IMR-90 (cell line): ENCODE measurements at places on chromosomes 4 and X. TPM values are rescaled to one million over a fixed set of nuclear protein-coding genes. Genes with fewer than 3 reads are reported as not detected.

- no peaks in the 10 kb centered on the region for H3K4me1 ChIP-seq
- H3K36me3 ChIP-seq, result no peaks in the 10 kb centered on the region
- no peaks in the 10 kb centered on the region for H3K27me3 ChIP-seq
- no peak overlapping the region for H3K27ac ChIP-seq
These were observed 624.9 kb upstream of the HS3ST1 start for GRCh38 chr4:12053556-12053955.

FAM47C gene
- polyA plus RNA-seq, result not detected in 2 replicates

AKAP14 gene
- polyA plus RNA-seq, result not detected in 2 replicates

DNA sequence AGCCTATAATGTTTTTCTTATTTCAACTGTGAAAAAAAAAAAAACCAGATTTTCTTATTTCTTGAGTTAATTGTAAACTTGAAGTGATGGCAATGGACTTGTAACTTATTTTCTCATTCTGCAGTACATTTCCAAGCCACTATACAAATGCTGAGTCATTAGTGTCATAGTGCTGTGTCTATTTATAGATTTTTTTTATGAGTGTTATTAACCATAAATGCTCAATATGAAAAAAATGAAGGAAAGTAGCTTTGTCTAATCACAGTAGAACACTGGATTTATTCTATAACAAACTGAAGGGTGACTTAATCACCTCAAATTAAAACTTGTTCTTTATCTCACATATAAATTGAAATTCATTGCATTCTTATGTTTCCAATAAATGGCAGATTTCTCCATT is 718.6 kb downstream of the CCSER1 start:
- no peak for DNase-seq
- H3K4me3 ChIP-seq, result no peak overlapping the region
- H3K27me3 ChIP-seq, result no peaks in the 10 kb centered on the region
- no peaks in the 10 kb centered on the region for H3K4me1 ChIP-seq
- no peaks in the 10 kb centered on the region for H3K36me3 ChIP-seq

GRCh38 chr4:176789955-176790354 is 2.8 kb downstream of the VEGFC start:
- peak; percentile 81 for DNase-seq
- H3K27ac ChIP-seq, result no peak overlapping the region
- no peaks in the 10 kb centered on the region for H3K27me3 ChIP-seq

DNA sequence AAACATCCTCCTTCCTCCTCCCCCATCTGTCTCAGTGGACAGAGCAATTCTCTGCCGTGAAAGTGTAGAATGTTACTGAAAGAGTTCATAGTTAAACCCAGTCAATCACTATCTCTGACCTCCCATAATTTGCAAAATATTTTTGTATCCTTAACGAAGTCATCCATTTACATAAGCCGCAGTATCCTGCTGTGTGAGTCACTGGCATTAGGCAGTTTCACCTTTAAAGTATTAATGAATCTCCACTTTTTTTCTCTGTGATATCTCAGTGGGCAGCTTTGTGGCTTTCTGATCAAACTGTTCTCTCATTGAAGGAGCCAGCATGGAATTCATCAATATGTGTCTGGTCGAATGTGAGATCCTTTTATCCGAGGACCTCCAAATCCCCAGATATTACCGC is 678.6 kb upstream of the TENM3 start:
- H3K27me3 ChIP-seq, result no peaks in the 10 kb centered on the region
- DNase-seq, result peak; percentile 1
- H3K36me3 ChIP-seq, result no peaks in the 10 kb centered on the region
- H3K4me1 ChIP-seq, result peaks cover 2% of the 10 kb centered on the region; the same call in 1 of the 2 replicates

S100G gene
- not detected in 2 replicates for polyA plus RNA-seq

- no peak overlapping the region for H3K27ac ChIP-seq
- H3K4me3 ChIP-seq, result no peak overlapping the region
- peaks cover 2% of the 10 kb centered on the region; the same call in 1 of the 2 replicates for H3K27me3 ChIP-seq
These were observed 10.9 kb upstream of the FGF16 start for GRCh38 chrX:77436271-77436670.

GRCh38 chr4:24212642-24213041 is 322.8 kb upstream of the PPARGC1A start:
- H3K36me3 ChIP-seq, result no peaks in the 10 kb centered on the region
- H3K27me3 ChIP-seq, result no peaks in the 10 kb centered on the region
- H3K27ac ChIP-seq, result no peak overlapping the region
- no peak for DNase-seq
- H3K4me3 ChIP-seq, result no peak overlapping the region

SLC7A11 gene
- polyA plus RNA-seq, result 5.6 and 8.3 TPM in 2 replicates

DNA sequence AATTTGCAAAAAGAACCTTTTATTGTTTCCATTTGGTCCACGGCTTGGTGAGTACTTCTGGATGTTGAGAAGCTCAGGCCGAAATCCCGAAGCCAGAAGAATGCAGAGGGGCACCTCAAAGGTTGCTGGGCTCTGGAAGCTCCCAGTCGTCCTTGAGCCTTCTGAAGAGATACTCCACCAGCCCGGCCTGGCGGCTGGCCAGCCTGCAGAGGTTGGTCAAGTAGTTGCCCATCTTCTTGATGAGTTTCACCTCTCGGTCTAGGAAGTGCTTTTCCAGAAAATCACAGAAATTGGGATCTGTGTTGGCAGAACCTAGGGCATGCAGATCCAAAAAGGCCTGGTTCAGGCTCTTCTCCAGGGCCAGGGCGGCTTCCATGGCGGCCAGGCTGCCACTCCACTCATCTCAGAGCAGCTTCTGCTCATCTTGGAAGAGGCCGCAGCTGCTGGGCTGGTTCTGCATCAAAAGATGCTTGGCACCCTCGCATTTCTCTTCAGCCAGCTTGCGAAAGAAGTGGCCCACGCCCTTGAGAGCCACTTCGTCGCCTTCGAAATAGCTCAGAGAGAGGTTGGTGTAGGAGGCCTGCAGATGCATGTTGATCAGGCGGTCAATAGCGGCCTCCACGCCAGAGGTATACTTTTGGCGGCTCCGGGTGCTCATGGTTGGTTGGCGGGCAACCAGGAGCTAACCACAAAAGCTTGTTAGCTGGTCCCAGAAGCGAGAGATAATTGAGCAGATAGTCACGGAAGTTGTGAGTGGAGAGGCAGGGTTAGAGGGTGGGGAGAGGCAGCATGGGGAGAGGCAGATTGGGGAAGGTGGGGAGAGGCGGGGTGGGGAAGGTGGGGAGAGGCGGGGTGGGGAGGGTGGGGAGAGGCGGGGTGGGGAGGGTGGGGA is 76.5 kb upstream of the TSPAN7 start:
- H3K27me3 ChIP-seq, result no peaks in the 10 kb centered on the region
- no peaks in the 10 kb centered on the region for H3K36me3 ChIP-seq
- H3K4me3 ChIP-seq, result no peak overlapping the region
- H3K4me1 ChIP-seq, result no peaks in the 10 kb centered on the region
- H3K27ac ChIP-seq, result no peak overlapping the region

HDAC8 gene
- polyA plus RNA-seq, result 12.9 and 16.1 TPM in 2 replicates

- H3K27me3 ChIP-seq, result no peaks in the 10 kb centered on the region
- H3K4me3 ChIP-seq, result no peak overlapping the region
- no peaks in the 10 kb centered on the region for H3K4me1 ChIP-seq
- H3K36me3 ChIP-seq, result no peaks in the 10 kb centered on the region
- peak; percentile 23 for DNase-seq
These were observed 133.1 kb downstream of the ARAP2 start for GRCh38 chr4:36111172-36111571.

DNA sequence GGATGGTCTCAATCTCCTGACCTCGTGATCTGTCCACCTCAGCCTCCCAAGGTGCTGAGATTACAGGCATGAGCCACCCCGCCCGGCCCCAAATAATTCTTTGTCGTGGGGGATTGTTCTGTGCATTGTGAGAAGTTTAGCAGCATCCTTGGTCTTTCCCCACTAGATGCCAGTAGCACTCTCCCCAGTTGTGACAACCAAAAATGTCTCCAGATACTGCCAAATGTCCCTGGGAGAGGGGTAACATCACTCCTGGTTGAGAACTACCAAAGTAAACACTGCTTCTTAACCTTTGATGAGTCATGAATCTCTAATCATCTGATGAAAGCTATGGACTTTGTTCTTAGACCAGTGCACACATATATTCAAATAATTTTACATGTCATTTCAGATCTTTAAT is 90.7 kb upstream of the BRS3 start:
- no peaks in the 10 kb centered on the region; the same call in 1 of the 2 replicates for H3K27me3 ChIP-seq
- H3K36me3 ChIP-seq, result no peaks in the 10 kb centered on the region
- no peaks in the 10 kb centered on the region for H3K4me1 ChIP-seq

- DNase-seq, result no peak
- no peaks in the 10 kb centered on the region for H3K4me1 ChIP-seq
- H3K36me3 ChIP-seq, result no peaks in the 10 kb centered on the region
- H3K27me3 ChIP-seq, result no peaks in the 10 kb centered on the region
- H3K4me3 ChIP-seq, result no peak overlapping the region
- H3K27ac ChIP-seq, result no peak overlapping the region
These were observed 264.4 kb downstream of the THOC2 start for GRCh38 chrX:123468481-123468880.

GRCh38 chr4:10395971-10396580 is 61.1 kb downstream of the ZNF518B start:
- DNase-seq, result no peak
- no peak overlapping the region for H3K4me3 ChIP-seq
- no peaks in the 10 kb centered on the region for H3K27me3 ChIP-seq
- no peaks in the 10 kb centered on the region for H3K4me1 ChIP-seq
- H3K36me3 ChIP-seq, result no peaks in the 10 kb centered on the region

BEND2 gene
- polyA plus RNA-seq, result not detected in 2 replicates

GRCh38 chr4:77801260-77801608 is 17.9 kb downstream of the CNOT6L start:
- no peak overlapping the region for H3K4me3 ChIP-seq
- DNase-seq, result no peak
- H3K27ac ChIP-seq, result no peak overlapping the region
- no peaks in the 10 kb centered on the region for H3K27me3 ChIP-seq

- H3K4me1 ChIP-seq, result no peaks in the 10 kb centered on the region
- no peaks in the 10 kb centered on the region for H3K36me3 ChIP-seq
- H3K27me3 ChIP-seq, result peaks cover 9% of the 10 kb centered on the region
- no peak overlapping the region for H3K27ac ChIP-seq
- no peak overlapping the region for H3K4me3 ChIP-seq
These were observed 32.5 kb downstream of the SCML1 start for GRCh38 chrX:17769701-17770269.

DNA sequence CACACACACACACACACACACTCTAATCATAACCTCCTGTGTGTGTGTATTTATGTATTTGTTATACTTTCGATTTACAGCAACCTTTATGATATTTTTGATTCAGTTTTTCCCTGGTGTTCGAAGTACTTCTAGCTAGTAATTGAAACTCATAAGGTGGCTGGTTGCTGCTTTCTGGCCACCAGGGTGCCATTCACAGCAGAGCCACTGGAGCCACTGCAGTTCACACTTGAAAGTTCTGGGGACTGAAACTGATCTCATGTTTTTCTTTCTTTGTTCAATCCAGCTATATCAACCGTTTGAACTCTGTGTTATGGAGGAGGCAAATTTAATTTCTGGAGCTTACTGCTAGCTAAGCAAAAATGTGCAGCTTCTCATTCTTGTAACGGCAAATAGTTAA is 419.4 kb downstream of the ADGRL3 start:
- no peaks in the 10 kb centered on the region for H3K4me1 ChIP-seq
- no peak for DNase-seq
- H3K36me3 ChIP-seq, result no peaks in the 10 kb centered on the region
- no peaks in the 10 kb centered on the region for H3K27me3 ChIP-seq
- H3K4me3 ChIP-seq, result no peak overlapping the region
- H3K27ac ChIP-seq, result no peak overlapping the region

DNA sequence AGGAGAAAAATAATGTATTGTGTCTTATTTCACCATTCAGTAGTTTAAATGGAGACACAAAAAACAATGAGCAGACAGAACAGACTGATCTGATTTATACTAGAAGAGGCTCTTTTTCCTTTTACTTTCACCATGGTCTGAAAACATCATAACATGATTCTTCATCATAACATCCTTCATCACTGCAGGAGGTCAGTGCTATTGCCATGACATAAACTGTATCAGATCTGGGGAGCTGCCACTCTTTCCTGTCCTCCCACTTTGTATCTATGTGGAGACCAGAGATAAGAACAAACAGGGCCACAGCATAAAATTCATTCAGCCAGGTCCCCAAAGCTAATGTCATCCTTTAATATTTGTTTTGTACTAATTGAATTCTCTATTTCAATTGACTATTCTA is 25.2 kb downstream of the SOD3 start:
- DNase-seq, result no peak
- no peaks in the 10 kb centered on the region for H3K27me3 ChIP-seq
- H3K36me3 ChIP-seq, result peaks cover 9% of the 10 kb centered on the region; the same call in 1 of the 2 replicates

DNA sequence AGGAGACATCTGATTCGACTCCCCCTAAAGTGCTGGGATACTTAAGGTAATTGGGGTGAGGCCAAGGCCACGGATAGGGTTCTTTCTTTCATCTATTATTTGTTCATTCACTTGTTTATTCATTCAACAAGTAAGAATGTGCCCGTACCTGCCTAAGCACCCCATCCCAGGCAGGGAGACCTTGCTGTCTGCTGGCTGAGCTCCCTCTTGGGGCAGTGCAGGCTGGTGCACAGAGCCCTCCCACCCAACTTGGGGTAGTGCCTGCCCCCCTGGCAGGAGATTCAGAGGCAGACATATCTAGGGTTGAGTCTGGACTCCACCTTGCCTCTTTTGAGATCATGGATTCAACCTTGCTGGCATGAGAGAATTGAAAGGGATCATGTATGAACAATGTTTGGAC is 95.7 kb downstream of the DRD5 start:
- H3K27ac ChIP-seq, result no peak overlapping the region
- DNase-seq, result no peak
- no peaks in the 10 kb centered on the region; the same call in 1 of the 2 replicates for H3K4me1 ChIP-seq
- H3K4me3 ChIP-seq, result no peak overlapping the region

DNA sequence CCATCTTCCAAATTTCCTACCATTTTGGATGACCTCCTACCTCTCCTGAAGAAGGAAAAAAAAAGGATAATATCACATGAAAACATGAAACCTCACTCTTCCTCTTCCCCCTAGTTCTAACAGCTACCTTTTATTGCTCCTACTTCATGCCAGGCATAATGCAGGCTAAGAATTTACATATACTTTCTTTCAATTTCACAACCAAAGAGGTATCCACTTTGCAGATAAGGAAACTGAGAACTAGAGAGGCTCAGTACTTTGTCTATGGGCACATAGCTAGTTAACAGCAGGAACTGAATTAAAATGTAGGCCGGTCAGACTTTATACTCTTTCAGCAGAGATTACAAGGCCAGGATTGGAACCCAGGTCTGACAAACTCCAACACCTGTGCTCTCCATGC is 34.4 kb upstream of the BEND2 start:
- H3K36me3 ChIP-seq, result no peaks in the 10 kb centered on the region
- no peak for DNase-seq
- H3K27ac ChIP-seq, result no peak overlapping the region
- no peak overlapping the region for H3K4me3 ChIP-seq
- no peaks in the 10 kb centered on the region for H3K4me1 ChIP-seq
- no peaks in the 10 kb centered on the region for H3K27me3 ChIP-seq

DNA sequence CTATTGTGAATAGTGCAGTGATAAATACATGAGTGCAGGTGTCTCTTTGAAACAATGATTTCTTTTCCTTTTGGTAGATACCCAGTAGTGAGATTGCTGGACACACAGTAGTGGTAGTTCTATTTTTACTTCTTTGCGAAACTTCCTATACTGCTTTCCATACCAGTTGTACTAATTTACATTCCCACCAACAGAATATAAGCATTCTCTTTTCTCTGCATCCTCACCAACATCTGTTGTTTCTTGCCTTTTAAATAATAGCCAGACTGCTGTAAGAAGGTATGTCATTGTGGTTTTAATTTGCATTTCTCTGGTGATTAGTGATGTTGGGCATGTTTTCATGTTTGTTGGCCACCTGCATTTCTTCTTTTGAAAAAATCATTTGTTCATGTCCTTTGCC is 105.9 kb downstream of the COL4A6 start:
- no peak overlapping the region for H3K4me3 ChIP-seq
- DNase-seq, result no peak
- no peaks in the 10 kb centered on the region for H3K36me3 ChIP-seq
- peaks cover 4% of the 10 kb centered on the region; the same call in 1 of the 2 replicates for H3K27me3 ChIP-seq
